ENCODE measurements at places on chromosomes 11 and 22. TPM values are rescaled to one million over a fixed set of nuclear protein-coding genes. Genes with fewer than 3 reads are reported as not detected.

- no peak for DNase-seq
- H3K27me3 ChIP-seq, result no peaks in the 10 kb centered on the region
- H3K27ac ChIP-seq, result no peak overlapping the region
- H3K4me1 ChIP-seq, result no peaks in the 10 kb centered on the region
- H3K4me3 ChIP-seq, result no peak overlapping the region
- no peaks in the 10 kb centered on the region for H3K36me3 ChIP-seq
Observed at GRCh38 chr11:29018631-29019030, 910.4 kb downstream of the METTL15 start.

DNA sequence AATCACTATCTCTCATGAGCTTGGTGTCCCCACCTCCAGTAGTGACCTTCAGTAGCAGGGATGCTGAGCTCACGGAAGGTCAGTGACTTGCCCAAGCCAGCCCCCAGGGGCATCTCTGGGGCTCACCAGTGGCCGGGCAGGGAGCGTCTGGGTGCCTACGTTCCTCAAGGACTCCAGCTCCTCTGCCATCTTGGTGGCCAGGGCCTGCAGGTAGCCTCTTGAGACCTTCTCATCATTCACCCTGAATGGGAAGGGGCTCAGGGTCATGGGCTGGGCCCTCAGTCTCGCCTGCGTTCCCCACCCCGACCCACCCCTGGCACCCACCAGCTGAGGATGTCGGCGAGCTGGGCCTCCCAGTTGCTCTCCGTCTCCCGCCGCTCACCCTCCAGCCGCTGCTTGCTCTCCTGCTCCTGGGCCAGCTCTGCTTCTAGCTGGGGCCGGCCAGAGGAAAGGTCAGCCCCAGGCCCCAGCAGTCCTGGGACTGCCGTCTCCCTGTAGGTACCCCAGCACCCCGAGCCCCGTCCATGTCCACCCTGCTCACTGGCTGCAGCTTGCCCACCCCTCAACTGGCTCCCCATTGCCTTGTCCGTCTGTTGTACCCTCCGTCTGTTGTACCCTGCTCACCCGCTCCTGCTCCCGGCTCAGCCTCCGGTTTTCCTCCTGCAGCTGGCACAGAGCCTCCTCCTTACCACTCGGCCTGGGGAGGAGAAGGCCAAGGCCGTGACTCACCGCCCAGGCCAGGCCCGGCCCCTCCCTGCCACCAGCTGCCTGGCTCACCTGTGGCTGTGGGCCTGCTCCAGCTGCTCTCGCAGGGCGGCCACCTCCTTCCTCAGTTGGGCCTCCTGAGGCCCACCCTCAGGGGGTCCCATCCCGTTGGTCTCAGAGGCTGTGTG is 9.5 kb downstream of the CDC42BPG start:
- H3K36me3 ChIP-seq, result no peaks in the 10 kb centered on the region
- no peak overlapping the region for H3K4me3 ChIP-seq
- H3K27me3 ChIP-seq, result no peaks in the 10 kb centered on the region
- no peak overlapping the region for H3K27ac ChIP-seq
- no peaks in the 10 kb centered on the region for H3K4me1 ChIP-seq

DNA sequence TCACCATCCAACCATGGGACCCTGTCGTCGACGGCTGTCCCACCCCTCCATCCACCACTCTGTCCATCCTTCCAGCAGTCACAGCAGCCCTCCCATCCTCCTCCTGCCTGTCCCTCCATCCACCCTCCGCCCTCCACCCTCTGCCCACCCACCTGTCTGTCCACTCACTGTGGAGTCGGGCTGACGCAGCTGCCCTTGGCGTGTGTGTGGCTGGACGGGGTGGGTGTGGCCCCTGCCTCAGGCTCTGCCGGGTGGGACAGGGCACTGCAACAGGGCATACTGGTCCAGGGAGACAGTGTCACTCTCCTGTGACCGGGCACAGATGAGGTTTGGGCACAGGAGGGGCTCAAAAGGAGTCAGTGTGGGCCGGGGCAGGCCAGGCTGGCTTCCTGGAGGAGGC is 1.9 kb downstream of the PKP3 start:
- DNase-seq, result no peak
- no peak overlapping the region for H3K27ac ChIP-seq
- H3K4me3 ChIP-seq, result no peak overlapping the region
- H3K27me3 ChIP-seq, result no peaks in the 10 kb centered on the region

- H3K4me1 ChIP-seq, result no peaks in the 10 kb centered on the region
- DNase-seq, result no peak
- no peak overlapping the region for H3K27ac ChIP-seq
Observed at GRCh38 chr11:61667684-61668305, 12.4 kb upstream of the DAGLA start.

DNA sequence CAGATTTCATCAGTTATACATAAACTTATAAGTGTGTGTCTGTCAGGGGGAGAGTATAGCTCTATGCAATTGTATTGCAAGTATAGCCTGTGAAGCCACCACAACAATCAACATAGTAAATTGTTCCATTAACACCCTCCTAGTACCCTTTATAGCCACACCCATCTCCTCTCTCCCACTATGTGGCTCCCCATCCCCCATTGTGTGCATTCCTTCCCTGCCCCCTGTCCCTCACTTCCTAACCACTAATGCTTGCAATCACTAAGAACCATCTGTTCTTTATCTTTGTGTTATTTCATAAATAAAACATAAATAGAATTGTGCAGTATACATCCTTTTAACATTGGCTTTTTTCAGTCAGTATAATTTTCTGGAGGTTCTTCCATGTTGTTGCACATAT is 83.1 kb upstream of the SLC5A12 start:
- no peak for DNase-seq
- H3K36me3 ChIP-seq, result no peaks in the 10 kb centered on the region
- H3K4me3 ChIP-seq, result no peak overlapping the region
- H3K4me1 ChIP-seq, result no peaks in the 10 kb centered on the region
- no peak overlapping the region for H3K27ac ChIP-seq

- H3K27ac ChIP-seq, result no peak overlapping the region
- H3K36me3 ChIP-seq, result no peaks in the 10 kb centered on the region
- H3K4me1 ChIP-seq, result peaks cover 20% of the 10 kb centered on the region
- no peaks in the 10 kb centered on the region for H3K27me3 ChIP-seq
- no peak for DNase-seq
Observed at GRCh38 chr22:25478528-25478927, 85.9 kb upstream of the GRK3 start.

- no peaks in the 10 kb centered on the region for H3K27me3 ChIP-seq
- H3K36me3 ChIP-seq, result no peaks in the 10 kb centered on the region
- no peak for DNase-seq
- H3K4me1 ChIP-seq, result no peaks in the 10 kb centered on the region
Observed at GRCh38 chr11:29320196-29320595, 696.6 kb downstream of the KCNA4 start.

Gene RHOG
- total RNA-seq, result 47.1 TPM

Gene CELSR1
- total RNA-seq, result 2.5 TPM
